ENCODE measurements at places on chromosomes 5 and 9. TPM values are rescaled to one million over a fixed set of nuclear protein-coding genes. Genes with fewer than 3 reads are reported as not detected.
A peak's percentile ranks its signal among the peaks of the same experiment; 100 is the strongest.

The LCN15 gene
- not detected for total RNA-seq

The CYLC2 gene
- not detected for total RNA-seq

The SLC45A2 gene
- not detected for total RNA-seq

DNA sequence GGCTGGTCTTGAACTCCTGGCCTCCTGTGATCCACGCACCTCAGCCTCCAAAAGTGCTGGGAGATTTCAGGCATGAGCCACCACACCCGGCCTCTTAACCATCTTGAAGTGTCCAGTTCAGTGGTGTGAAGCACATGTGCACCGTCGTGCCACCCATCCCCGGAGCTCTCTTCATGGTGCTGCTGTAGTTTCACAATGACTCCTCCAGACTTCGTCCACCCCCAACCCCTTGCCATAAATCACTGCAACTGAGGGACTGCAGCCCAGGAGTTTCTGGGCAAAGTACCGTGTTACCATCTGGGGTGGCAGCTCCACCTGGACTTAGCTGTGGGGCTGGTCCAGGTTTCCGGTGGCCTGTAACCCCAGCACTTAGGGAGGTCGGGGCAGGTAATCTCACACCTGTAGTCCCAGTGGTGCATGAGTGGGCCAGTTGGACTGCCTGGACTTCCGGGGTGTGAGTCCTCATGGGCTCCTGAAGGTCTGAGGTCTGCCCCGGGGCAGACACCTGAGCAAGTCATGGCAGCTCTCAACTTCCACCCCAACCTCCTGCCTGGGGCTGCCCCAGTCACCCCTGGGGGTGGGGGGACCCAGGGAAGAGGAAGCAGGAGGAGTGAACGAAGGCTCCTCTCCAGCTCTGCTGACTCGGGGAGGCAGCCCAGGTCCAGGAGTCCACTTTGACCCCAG lies 6.6 kb upstream of the N4BP3 start:
- DNase-seq = no peak

DNA sequence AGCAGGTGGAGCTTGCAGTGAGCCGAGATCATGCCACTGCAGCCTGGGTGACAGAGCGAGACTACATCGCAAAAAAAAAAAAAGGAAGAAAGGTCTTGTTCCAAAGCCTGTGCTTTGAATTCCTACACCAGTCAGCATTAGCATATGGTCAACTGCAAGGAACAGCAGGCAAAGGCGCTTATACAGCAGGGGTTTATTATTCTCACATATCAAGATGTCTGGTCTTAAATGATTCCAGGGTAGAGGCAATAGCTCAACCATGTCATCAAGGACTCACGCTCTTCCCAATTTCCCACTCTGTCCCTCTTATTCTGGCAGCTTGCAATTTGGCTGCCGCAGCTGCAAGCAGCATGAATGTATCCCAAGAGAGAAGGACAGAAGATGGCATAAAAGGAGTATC lies 28.6 kb upstream of the HRH2 start:
- no peak for DNase-seq

DNA sequence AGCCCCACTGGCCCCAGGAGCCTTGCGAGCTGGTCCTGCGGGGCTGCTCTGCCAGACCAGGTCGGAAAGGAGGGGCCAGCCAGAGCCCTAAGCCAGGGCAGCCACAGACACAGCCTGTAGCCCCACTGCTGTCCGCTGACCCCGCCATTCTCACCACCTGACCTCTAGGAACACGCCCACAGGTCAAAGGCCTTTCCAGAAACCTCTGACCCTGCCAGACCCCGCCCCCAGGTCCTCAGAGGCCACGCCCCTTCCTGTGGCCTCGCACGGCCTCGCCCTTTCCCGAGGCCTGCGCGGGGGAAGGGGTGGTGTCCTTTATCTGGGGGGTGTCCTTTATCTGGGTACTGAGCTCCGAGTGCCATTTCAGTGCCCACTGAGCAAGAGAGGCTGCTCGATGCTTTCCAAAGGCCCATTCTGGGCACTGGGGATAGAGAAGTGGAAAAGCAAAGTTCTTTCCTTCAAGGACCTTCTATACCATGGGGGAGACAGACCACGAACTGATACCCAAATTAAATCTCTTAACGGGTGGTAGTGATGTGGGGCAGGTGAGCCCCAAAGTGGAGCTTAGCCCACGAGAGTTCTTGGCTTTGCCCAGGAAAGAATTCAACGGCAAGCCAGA lies 46.5 kb downstream of the P4HA2 start:
- DNase-seq = no peak

DNA sequence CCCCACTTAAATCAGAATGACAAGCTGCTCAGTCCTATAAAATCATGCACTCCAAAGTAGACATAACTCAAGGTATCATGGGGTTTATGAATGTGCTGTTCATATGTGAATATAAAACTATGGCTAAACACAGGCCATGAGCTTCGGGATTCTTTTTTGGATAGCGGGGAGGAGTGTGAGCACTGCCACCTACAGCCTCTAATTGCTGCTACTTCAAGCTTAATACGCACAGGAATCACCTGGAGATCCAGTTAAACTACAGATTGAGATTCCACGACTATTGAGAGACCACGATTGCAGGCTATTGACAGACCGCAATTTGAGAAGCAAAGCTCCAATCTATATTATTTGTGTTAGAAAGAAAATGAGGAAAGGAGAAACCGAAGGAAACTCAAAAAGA lies 231.6 kb downstream of the MCTP1 start:
- no peak for DNase-seq

- peak; percentile 26 for DNase-seq
These were observed 138.8 kb downstream of the PCSK1 start for GRCh38 chr5:96293966-96294883.

DNA sequence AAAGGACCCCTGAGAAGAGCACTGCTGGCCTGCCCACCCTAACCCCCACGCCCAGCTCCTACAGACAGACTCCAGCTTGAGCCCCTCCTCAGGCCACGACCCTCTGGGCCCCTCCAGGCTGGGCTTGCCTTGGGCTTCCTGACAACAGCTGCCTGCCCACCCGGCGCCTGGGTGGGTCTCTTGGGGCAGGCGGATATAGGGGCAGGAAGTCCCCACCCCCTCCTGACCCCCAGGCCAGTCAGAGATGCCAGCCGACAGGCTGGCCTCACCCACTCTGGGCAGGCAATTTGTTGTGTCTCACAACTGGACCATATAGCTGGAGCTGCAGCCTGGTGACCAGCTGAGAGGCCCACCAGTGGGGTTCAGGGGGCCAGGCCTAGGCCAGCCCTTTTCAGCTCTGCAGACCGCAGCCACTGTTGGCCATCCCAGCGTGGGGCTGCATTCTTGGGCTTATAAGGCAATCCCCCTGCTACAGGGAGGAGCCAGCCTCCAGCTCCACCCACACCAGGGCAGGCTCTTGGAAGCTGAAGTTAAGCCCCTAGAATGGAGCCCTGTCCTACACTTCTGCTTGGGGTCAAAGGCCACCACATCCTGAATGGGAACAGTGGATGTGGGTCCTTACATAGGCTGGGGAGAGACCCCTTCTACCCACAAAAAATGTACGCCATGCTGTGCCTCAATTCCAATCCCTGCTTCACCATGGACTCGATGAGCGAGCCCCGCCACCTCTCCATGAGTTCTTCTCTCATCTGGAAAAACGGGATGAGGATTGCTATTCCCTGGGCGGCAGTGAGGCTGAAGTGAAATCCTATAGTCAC lies 2.0 kb downstream of the PDLIM7 start:
- peak; percentile 78 for DNase-seq

GRCh38 chr9:72333709-72334108 lies 31.3 kb downstream of the ZFAND5 start:
- no peak for DNase-seq

DNA sequence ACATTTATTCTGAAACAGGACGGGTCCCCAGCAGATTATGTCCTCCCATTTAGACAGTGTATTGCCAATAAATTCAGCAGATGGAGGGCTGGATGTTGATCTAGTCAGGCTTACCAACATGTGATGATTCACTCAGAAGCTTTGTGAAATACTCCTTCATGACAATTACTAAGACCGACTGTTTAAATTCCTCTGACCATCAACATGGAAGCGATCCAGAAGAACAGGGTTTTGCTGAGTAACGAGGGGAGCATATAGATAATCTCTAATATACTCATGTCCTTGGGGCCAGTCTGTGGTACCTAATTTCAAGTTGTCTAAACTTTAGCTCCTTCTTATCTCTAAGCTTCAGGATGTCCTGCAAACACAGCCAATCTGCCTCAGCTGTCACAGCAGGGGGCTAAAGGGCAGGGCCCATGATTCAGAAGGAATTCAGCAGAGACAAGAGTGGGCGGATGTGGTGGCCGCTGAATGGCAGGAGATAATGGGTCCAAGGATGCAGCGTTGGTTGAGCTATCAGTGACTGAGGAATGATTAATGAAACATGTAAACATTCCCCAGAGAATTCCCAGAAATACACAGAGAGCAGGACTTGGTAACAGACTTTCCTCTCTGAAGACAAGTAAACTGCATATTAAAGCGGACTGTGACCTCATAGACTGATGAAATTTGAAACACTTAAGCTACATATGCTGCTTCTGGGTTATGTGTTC lies 109.4 kb downstream of the ANKRD55 start:
- DNase-seq = peak; percentile 97
